ENCODE measurements at places on chromosomes 2 and 18.

GRCh38 chr2:57075226-57075625 is 891.4 kb downstream of the CCDC85A start:
- no peak for DNase-seq

GRCh38 chr2:81355436-81355835 is 1050.9 kb upstream of the LRRTM1 start:
- DNase-seq: no peak

DNA sequence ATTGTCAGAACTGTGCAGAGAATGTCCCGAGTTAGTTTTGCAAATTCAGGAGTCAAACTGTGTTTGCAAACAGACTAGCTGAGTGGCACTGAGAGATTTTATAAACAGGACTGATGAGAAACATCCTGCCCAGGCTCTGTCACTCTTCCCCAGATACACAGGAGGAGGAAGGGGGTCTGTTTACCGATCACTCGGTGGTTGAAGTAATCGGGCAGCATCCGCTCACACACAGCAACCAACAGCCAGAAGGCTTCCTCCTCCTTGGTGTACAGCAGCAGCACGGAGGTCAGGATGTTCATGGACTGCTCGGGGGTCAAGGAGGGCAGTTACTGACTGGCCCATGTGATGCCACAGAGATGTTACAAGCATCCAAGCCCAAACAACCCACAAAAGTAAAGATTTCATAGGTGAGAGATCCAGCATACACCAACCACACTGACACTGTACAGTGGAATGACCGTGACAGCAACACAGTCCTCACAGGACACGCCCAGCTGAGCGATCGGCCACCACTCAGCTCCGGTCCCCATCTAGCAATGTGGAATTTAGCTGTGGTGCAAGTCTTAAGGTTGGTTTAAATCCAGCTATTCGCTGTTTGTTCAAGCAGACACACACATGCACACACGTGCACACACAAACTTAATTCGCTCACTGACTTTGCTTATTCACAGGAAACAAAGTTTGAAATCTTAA is 30.1 kb downstream of the RPL31 start:
- no peak for DNase-seq

GRCh38 chr18:29218091-29218490 is 1041.2 kb upstream of the CDH2 start:
- DNase-seq: no peak

DNA sequence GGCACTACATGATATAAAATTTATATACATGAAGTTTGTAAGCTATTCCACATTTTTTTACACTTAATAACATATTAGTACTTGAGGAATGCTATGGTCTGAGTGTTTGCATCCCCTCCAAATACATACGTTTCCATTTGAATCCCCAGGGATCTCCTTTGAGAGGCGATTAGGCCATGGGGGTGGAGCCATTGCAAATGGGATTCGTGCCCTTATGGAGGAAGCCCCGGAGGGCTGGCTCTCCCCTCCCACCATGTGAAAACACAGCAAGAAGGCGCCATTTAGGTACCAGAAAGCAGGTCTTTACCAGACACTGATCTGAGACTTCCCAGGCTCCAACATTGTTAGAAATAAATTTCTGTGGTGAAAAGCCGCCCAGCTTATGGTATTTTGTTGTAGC is 20.8 kb upstream of the MBP start:
- no peak for DNase-seq

DNA sequence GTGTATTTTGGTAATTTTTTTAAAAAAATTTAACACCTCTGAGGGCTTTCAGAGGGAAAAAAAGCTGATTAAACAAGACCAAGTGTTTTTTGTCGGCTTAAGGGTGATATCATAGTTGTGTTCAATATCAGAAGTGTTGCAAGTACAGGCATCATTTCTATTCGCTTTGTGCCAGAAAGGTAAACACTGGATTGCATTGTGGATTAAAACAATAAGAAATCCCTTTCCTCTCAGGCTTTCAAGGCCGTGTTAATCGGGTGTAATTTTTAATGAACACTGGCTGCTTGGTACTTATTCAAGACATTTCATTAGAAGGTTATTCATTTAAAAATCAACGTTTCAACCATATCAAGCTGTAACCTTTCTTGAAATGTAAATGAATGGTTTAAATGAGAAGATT is 18.3 kb downstream of the FIGN start:
- DNase-seq: no peak

DNA sequence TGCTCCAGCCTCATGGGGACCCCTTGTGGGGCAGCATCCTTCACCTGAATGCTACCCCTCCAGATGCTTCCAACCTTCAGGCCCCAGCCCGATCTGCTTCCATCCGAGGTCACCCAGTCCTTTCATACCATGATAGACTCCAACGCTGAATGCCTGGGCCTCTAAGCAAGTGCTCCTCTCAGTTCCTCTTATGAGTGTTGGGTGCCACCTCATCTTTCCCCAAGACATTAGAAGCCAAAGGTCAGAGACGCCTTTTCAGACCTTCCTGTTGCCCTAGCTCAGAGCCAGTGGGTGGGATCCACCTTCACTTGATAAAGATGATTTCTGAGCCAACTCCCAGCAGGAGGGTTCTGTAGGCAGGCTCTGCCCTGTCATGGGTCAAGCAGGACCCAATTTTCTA is 174.5 kb upstream of the MGAT5 start:
- no peak for DNase-seq

GRCh38 chr2:206158563-206159345 is 490 bp downstream of the NDUFS1 start:
- no peak for DNase-seq

DNA sequence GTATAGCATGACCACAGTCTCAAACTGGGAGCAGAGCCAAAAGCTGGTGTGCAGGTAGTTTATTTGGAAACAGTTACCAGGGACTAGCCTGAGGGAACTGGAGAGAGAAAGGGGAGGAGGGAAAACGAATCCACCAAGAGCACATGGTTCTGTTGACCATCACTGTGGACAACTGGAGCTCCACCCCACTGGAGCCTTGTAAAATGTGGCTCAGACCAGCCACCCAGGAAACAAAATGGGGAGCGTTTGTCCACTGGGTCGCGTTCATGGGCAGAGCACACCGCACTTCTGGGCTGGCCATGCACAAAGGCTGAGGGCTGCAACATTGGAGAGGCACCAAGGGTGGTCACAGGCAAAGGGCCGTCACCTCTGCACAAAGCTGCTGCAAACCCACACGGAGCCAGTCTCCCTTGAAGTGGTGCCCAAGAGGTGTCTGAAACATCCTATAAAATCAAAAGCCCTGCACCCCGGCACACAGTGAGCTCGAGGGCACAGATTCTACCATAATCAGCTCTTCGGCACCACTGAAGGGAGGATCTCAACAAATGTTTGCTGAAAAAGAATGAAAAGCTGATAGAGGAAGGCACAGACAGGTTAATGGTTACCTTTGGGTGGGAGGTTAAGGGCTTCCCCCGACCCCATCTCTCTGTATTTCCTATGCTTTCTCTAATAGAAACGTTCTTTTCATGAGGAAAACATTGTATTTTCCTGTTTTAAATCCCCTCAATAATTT is 192.9 kb downstream of the INHBB start:
- no peak for DNase-seq

- no peak for DNase-seq
Observed at GRCh38 chr2:176114120-176114929, 2.3 kb upstream of the HOXD10 start.

DNA sequence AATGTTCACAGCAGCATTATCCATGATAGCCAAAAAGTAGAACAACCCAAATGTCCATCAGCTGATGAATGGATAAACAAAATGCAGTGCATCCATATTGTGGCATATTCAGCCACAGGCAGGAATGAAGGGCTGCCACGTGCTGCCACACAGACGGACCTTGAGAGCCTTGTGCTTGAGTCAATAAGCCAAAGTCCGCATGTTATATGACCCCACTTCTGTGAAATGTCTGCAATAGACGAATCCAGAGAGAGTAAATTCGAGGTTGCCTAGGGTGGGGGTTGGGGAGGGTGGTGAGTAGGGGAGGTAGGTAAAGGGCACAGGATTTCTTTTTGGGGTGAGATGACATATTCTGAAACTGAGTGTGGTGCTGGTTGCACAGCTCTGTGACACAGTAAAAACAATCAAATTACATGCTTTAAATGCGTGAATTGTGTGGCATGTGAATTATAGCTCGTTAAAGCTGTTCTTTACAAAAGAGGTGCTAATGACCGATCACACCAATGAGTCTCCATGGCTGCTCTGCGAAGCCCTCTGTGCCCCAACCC is 38.9 kb upstream of the LDLRAD4 start:
- DNase-seq: no peak

- DNase-seq: no peak
Observed at GRCh38 chr18:5622905-5623304, 79.1 kb upstream of the EPB41L3 start.

- no peak for DNase-seq
Observed at GRCh38 chr18:79043288-79043687, 25.9 kb upstream of the ATP9B start.

DNA sequence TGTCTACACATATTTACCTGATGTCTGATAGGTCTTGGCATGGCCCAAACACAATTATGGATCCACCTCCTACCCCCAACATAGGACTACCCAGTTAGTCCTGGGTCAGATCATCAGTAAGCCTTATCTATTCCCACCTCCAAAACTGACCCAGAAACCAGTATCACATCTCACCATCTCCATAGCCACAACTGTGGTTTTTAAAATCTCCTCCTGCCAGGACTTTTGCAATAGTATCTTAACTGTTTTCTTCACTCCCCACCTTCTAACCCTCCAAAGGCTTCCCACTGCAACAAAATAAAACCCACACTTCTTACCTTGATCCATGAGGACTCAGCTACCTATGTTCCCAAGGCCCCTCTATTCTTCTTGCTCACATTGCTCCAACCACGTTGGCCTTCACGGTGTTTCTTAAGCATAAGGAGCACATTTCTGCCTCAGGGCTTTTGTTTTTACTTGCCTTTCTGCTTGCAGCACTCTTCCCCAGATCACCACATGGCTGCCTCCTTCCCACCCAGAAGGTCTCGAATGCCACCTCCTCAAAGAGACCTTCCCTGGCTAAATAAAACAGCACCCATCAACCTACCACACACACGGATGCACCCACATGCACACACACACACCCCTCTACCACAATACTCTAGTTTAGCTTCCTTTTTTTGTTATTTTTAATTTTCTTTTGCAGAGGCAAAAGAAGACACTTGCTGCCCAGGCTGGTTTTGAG is 125.9 kb upstream of the SLC1A4 start:
- no peak for DNase-seq

GRCh38 chr2:190822043-190822442 is 58.6 kb upstream of the GLS start:
- no peak for DNase-seq

DNA sequence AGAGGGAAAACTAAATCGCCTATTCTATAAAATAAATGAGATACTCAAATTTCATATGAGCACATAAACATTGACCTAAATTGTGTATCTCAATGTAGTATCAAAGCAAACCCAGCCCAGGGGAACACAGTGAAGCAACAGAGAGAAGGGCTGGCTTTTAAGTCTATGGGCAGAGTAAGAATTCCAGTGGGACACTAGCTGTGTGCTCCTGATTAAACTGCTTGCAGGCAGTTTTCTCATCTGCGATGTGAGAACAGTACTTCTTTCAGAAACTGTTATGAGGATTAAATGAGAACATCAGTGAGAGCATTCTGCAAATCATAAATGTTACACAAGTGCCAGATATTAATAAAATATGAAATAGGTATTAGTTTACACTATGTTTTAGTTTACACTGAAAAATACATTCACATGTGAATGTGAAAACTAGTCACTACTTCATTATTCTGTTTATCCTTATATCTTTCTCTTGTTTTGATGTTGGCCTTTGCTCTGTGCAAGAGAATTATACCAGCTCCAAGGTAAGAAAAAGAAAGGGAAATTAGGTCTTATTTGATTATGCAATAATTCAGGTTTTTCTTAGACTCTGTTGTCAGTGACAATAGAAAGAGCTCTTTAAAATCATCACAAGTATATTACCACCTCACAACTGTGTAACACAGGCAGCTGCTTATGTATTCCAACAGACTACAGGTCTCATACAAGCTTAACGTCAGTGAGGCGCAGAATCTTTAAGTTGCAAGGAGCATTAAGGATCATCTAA is 47.5 kb downstream of the GAREM1 start:
- no peak for DNase-seq

DNA sequence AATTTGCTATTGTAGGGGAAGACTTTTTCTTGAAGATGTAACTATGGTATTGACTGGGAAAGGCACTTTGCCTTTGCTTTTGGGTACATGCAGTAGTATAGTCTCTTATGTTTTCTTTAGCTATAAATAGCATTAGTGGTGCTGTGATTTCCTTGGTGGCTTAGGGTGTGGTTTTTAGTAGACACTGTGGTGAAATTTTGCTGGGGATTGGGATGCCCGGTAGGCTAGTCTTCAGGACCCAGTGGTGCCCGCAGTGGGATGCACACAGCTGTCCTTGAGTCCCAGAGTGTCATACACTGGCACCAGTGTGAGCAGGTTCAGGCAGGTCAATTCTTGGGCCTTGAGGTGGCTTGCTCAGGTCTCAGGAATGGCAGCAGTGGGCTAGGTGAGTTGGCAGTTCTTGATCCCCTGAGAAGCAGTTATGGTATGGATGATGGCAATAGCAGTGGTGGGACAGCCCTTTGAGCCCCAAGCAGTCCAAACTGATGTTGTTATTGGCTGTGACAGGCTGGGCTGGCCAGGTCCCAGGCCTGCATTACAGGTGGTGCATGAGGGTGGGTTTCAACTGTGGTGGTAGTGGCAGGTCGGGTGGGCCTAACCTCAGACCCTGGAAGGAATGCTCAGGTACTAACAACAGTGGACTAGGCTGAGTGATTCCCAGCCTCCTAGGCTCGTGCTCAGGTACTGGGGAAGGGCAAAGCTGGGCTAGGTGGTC is 124.3 kb downstream of the XRCC5 start:
- no peak for DNase-seq

GRCh38 chr2:112047537-112048235 is 7.4 kb upstream of the TMEM87B start:
- no peak for DNase-seq

- peak; percentile 59 for DNase-seq
Observed at GRCh38 chr2:231800493-231801091, 14.3 kb downstream of the COPS7B start.

DNA sequence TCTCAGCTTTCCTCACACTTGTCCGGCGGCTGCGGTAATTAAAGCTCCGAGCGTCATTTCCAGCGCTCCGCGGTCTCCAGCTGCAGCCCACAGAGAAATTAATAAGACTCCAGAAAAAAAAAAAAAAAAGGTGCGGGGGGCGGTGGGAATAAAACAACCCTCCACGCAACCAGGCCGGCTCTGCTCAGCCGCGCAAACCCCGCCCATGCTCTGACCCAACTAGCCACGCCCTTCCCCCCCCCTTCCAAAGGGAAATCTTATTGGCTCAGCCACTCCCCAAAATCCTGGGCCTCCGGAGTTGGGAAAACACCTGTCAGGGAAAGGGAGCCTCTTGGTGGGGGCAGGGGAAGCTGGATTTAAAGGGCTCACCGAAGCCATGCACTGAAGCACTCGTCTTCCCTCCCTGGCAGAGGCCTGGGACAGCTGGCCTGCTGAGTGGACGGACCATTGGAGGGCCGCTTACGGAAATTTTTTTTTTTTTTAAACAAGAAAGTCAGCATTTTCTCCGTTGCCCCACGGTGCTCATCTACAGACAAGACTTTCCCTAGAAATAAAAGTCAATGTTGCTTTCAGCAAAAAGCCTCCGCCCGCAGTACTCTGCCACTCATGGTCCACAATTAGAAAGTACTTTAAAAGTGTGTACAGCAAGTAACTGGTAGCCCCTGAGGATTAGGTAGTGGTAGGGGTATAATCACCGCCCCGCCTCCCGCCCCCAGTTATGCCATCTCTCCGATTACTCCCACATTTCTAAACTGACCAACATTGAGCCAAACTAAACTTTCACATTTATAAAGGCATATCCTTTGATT is 674 bp upstream of the ERBB4 start:
- no peak for DNase-seq

Data from stimulated activated CD4-positive, alpha-beta T cell treated with anti-CD3 and anti-CD28 coated beads, Interleukin-2, amount 100 ng/mL, for 24 hours (primary cell).